Epithelial cell of proximal tubule (primary cell): ENCODE measurements at places on chromosomes 11 and 22. TPM values are rescaled to one million over a fixed set of nuclear protein-coding genes. Genes with fewer than 3 reads are reported as not detected.
A peak's percentile ranks its signal among the peaks of the same experiment; 100 is the strongest.

The APOA5 gene
- not detected in 2 replicates for total RNA-seq

The C22orf15 gene
- total RNA-seq: 0.36 and 2.1 TPM in 2 replicates

DNA sequence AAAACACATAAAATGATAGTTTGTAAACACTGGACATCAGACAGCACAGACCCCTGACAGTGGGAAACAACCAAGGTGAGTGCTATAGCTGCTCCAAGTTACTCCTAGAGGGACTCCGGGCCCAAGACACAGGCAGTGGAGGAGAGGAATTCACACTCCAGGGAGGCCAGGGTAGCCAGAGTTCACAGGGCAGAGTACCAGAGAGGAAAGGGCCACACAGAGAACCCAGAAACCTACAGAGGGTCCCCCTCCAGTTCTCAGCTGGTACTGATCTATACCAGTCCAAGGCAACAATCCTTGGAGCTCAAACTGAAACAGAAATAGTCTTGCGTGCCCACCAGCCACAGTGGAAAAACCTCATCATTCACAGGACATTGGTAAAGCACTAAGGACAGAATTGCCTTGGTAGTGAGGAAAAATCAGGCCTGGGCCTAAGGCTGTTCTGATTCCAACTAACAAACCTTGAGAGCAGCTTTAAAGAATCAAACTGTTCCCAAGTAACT is 7.6 kb downstream of the VPS37C start:
- no peak for DNase-seq

The PLCB3 gene
- total RNA-seq: 42.8 and 43.5 TPM in 2 replicates

GRCh38 chr11:59195586-59195985 is 17.1 kb downstream of the MPEG1 start:
- no peak for DNase-seq

- no peak for DNase-seq
Observed at GRCh38 chr11:65559535-65559934, 1.4 kb upstream of the LTBP3 start.

- DNase-seq: no peak
Observed at GRCh38 chr11:70608568-70609470, 210.5 kb downstream of the CTTN start.

The MRGPRX4 gene
- total RNA-seq: not detected in 2 replicates

DNA sequence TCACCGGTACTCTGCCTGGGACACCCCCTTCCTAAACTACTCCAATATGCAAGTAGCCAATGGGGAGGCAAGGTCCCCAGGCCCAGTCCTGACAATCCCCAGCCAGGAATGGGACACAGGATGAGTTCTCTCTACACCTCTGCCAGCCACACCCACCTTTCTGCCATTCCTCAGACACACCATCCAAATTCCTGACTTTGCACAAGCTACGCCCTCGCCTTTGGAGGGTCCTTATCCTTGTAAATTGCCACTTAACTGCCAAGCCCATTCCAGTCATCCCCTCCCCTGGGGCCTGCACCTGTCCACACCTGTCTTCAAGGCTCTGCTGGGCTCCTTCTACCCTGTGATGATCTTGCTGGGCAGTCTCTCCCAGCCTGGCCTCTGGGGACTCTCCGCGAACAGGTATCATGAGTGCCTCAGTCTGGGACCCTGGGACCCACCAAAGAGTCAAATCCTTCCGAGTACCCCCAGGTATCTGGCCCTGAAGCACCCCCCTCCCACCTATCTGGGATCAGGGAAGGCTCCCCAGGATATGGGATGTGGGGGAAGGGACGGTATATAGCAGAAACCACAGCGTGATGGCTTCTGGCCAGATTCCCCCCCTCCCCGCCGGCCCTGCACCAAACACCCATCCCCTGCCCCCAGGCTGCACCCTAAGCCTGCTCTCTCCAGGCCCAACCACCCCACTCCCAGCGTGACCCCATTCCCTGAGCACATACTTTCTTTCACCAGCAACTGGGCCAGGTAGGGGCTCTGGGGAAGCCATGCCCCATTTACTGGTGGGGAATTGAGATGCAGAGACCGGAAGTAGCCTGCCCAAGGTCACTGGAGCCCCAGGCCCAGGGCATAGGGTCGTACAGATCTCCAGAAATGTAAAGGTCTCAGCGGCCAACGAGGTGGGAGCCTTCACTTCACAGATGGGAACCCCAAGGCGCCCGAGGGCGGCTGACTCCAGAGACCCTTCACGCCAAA is 806 bp downstream of the ARAP1 start:
- no peak for DNase-seq

GRCh38 chr22:50000587-50001387 is 11.8 kb downstream of the IL17REL start:
- no peak for DNase-seq

The INSC gene
- 0.58 and 0.81 TPM in 2 replicates for total RNA-seq

DNA sequence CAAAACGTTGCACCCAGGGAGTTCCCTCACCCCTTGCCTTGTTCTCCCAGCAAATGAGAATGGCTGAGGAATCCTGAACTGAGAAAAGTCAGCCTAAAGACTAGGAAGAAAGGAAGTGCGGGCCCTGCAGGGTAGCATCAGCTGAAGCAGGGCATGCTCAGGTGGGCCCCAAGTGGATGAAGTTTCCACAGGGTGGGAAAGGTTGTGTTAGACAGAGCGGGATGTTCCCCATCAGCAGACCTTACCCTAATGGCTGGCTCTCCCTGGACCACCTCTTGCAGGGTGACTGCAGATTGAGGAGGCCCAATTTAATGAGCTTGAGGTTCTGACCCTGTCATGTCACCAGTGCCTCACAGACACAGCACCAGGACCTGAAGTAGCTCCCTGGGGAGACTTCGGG is 81.5 kb upstream of the MYOD1 start:
- no peak for DNase-seq

The APLNR gene
- total RNA-seq: not detected in 2 replicates

DNA sequence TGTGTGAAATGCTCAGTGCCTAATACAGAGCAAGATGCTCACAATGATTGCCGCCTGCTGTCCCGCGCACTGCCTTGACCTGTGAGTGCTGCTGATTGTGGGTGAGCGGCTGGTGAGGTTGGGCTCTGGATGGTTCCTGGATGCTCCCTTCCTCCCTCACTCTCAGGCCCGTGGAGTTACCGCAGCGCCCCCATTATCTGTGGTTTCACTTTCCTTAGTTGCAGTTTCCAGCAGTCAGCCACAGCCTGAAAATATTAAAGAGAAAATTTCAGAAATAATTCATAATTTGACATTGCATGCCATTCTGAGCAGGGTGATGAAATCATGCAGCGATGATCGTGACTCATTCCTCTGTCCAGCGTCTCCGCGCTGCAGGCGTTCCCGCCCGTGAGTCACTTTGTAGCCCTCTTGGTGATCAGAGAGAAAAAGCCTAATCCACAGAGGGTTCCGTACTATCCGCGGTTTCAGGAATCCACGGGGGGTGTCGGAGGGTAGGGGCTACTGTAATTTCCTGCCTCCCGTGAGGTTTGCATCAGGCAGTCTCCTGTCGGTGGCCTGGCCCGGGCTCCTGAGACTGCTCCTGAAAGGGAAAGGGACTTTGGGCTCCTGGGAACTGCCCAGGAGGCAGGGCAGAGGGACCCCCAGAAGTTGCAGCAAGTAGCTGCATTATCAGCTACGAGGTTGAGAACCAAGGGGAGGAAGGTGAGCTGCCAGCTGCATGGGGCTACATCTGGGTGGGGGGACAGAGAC is 10.6 kb downstream of the RPL3 start:
- no peak for DNase-seq

- DNase-seq: no peak
Observed at GRCh38 chr11:19525276-19525675, 187.4 kb upstream of the NAV2 start.

GRCh38 chr22:46609724-46610201 is 10.4 kb upstream of the GRAMD4 start:
- DNase-seq: no peak

DNA sequence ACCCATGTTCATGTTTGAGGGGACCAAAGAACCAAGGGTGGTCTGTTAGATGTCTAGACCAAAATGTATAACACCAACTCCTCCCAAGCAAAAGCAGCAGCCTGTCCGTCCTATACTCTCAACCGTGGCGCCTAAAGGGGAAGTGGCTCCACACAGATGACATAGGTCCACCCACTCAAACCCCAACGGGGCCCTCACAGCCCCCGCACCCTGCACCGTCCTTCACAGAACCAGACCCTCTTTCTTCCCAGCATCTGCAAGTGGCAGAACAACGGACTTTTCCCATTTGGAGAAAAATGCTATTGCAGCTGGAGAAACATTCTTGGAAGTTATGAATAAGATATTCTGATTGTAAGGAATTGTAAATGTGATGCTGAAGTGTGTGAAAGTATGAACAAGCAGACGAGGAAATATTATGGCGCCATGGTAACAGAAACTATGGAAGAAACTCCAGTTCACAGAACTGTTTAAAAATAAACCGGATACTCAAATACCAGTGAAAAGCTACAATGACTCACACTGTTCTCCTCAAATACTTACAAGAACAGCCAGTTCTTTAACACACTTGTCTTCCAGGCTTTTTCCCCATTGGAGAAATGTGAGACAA is 76.5 kb upstream of the ARFGAP3 start:
- DNase-seq: peak; percentile 65

DNA sequence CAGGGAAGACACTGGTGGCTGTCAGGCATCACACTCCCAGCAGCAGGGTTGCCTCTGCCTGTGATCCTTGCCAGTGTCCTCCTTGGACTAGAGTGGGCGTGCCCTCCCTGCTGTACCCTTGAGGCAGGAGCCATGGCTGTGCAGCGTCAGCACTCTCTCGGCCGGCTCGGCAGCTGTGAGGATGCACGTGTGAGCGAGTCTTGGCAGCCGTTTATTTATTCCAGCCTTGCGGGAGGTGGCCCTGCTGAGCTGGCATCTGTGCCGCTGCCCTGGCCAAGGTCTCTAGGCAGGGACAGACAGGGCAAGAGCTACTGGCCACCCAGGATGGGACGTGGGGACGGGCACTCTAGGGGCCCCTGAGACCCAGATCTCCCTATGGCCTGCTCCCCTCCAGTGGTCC is 33.9 kb downstream of the TSPAN4 start:
- DNase-seq: no peak

DNA sequence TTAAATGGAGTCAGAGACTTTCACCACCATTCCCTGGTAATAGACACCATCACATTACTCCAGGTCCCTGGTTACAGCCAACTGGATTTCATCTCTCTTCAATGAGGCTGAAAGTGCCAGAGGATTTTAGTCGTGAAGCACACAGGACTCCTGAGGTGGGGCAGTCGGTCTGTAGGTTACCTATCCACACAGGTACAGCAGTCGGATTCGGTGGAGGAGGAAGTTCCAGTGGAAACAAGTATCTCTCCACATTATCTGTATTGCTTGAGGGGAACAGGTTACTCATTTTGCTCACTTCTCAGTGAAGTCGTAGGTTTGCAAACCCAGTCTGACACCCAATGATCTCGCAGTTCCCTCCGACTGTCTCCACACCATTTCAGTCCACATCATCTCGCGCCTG is 82.3 kb upstream of the TMEM45B start:
- DNase-seq: no peak
